ENCODE measurements at places on chromosomes 5 and 9.

DNA sequence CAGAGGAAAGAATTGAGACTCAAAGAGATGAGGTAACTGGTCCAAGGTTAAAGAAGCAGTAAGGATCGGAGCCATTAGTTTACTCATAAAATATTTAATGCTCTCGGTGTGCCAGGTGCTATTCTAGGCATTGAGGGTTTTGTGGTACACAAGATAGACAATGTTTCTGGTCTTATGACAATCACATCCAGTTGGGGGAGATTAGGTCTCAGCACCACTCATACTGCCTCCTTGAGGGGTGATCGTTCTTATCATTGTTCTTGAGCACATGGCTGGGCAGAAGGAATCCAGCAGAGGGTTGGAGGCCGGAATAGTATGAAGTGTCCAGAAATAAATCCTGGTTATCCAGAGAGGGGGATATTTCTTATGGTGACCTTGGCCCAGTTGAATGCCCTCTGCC is 40.7 kb upstream of the LCP2 start:
- no peak for DNase-seq

GRCh38 chr5:124659798-124660197 is 86.6 kb downstream of the ZNF608 start:
- DNase-seq, result no peak

GRCh38 chr5:33315189-33315588 is 125.6 kb upstream of the TARS1 start:
- no peak for DNase-seq

- DNase-seq, result no peak
Measured at GRCh38 chr5:91690921-91691320, 307.8 kb upstream of the ARRDC3 start.

GRCh38 chr9:126650404-126651341 is 36.9 kb downstream of the LMX1B start:
- no peak for DNase-seq

DNA sequence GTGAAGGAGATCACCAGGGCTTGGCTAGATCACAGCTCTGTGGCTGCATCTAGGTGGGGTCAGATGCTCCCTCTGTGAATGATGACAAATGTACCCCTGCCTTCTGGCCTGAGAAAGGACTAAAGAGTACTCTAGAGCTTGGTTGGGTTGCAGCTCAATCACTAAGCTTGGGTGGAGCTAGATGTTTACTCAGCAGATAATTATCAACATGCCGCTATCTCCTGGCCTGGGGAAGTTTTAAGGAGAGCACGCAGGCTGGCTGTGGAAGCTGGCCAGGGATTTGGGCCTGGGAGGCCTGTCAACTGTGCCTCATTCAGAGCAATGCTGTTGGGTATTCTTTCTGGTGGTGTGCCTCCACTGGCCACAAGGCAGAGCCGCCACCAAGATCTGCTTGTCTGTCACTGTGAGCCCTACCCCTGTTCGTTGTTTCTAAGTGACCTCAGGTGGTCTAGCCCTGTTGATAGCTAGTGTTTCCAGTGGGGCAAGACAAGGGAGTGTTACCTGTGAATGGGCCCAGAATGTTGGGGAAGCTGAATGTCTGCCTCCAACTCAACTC is 181.7 kb downstream of the ADGRV1 start:
- DNase-seq, result no peak

DNA sequence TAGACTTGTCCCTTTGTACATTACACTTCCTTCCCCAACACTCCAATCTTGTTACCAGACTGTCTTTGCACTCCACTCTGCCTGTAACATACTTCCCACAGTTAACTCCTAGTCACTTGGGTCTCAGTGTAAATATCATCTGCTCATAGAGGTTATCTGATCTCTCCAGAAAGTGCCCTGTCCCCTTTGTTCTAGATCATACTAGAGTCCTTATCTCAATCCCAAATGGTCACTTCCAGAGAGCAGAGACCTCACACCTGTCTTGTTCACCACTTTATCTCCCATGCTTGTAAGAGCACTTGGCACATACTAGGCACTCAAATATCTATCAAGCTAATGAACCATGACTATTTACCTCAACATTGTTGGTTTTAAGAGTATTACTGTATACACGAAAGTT is 30.4 kb downstream of the SETX start:
- DNase-seq, result no peak

GRCh38 chr5:14705556-14705955 is 41.0 kb downstream of the OTULIN start:
- no peak for DNase-seq

GRCh38 chr9:95923794-95924193 is 48.3 kb downstream of the ERCC6L2 start:
- no peak for DNase-seq

GRCh38 chr5:9474219-9475002 is 71.5 kb downstream of the SEMA5A start:
- no peak for DNase-seq

DNA sequence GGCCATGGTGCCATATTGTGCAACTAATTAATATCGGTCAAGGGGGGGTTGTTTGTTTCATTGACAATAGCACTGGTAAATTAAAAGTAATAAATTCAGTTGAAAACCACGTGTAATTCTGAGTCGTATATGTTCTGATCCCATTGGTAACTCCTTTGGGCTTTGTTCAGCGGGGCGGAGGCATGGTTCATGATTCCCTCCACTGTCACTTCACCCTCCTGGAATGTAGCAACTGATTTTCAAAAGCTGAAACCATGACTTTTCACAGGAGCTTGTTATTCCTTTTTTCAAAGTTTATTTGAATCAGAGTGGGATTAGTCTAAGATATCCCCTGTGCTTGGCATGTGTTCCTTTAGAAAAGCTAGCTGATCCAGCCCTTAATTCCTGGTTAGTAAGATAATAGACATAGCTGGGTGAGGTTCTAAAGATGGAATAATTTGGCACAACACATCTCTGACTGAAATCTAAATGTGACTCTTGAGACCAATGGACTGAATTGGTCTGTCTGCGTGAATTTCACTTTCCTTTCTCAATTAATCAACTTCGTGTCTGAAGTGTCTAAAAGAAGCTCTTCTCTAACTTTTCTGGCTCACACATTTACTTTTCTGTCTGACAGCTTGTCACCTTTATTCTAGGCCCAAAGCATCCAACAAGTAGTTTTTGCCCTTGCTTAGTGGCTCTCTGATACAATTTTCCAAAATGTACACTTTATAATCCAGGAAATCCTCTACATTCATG is 185.7 kb upstream of the VCAN start:
- DNase-seq, result no peak

- DNase-seq, result no peak
Measured at GRCh38 chr5:39698838-39699560, 274.2 kb upstream of the DAB2 start.

DNA sequence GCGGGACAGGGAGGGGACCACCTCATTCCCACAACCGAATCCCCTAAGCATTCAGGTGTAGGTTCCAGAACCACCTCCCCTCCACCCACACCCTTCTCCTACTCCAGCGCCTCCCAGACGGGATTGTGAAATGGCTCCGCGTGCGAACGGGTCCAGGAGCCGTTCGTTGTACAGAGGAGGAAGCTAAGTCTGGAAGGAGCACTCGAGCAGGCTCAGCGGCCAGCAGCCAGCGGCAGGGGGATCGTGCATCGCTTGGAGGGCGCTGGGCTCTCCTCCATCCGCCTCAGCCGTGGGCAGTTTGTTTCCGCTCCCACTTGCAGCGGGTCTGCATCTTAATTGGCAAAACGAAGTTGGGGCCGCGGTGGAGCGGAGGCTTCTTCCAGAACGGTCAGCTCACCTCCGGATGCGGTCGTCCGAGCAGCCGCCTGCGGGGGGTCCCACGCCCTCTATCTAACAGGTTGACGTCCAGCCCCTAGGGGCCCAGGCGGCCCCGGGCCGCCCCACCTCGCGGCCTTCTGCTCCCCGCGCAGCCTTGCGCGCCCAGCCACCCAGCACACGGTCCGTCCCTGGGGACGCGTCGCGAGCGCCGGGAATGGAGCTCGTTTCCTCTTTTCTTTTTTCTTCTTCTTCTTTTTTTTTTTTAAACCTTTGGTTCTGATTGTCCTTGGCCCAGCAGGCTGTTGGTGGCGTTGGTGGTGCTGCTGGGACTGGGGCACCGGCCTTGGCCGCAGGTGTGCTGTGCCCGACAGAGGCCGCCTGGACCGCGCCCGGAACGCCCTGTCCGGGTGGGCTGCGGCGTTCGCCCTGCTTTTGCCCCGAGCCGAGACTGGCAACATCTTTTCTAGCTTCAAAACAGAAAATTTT is 3.9 kb upstream of the BARX1 start:
- no peak for DNase-seq

GRCh38 chr9:21141427-21141882 is at the start of gene IFNW1:
Gene IFNW1, minus strand, starts transcription at chr9:21141832. Its CDS starts 262 bp downstream, at chr9:21141570.
- no peak for DNase-seq

DNA sequence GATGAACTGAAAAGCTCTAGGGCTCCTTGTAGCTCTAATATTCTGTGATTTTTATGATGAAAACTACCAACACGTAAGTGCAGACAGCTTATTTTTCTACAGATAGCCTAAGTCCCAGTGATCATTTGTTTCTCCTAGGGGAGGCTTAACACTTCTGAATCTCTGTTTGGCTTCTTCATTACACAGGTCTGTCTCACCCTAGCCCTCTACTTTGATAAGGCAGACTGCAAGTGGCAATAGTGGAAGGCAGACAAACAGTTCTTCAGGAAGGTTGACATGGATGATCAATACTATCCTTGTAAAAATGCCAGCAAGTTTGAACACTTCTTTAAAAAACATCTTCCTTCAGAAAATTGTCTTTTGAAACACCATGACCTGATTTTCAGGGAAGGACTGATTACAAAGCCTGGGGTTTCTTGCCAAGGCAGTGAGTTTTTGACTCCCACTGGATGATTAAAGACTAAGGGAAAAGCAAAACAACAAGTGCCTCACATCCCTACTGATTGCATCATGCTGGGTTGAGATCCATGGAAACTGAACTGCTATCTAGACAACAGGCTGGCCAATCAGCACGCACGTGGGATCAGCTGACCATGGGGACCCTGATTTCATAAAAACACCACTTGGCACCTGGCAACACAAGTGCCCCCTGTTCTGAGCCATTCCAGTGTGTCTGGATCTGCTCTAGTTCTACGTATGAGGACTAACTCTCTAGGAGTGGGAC is 212.2 kb downstream of the SMARCA2 start:
- DNase-seq, result no peak

DNA sequence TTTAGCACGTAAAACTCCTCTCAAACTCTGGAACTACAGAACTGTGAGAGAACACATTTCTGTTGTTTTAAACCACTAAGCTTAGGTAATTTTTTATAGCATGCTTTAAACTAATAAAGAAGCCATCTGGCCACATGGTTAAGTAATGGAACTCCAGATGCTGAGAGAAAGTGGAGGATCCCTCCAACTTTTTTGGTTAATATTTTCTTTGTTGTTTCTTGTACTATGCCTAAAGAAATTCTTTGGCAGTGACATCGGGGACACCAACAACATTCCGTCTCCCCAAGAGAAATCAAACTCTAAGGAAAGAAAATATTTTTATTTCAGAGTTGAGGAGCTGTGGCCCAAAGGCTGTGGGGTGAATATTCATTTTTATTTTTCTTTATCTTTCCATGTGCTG is 734.8 kb upstream of the CDH9 start:
- no peak for DNase-seq

GRCh38 chr9:72930828-72931227 is 22.0 kb downstream of the ALDH1A1 start:
- no peak for DNase-seq

GRCh38 chr9:9033022-9033421 is 1233.4 kb upstream of the DMAC1 start:
- DNase-seq, result no peak

- no peak for DNase-seq
Measured at GRCh38 chr5:105877592-105877991, 1793.1 kb downstream of the EFNA5 start.

DNA sequence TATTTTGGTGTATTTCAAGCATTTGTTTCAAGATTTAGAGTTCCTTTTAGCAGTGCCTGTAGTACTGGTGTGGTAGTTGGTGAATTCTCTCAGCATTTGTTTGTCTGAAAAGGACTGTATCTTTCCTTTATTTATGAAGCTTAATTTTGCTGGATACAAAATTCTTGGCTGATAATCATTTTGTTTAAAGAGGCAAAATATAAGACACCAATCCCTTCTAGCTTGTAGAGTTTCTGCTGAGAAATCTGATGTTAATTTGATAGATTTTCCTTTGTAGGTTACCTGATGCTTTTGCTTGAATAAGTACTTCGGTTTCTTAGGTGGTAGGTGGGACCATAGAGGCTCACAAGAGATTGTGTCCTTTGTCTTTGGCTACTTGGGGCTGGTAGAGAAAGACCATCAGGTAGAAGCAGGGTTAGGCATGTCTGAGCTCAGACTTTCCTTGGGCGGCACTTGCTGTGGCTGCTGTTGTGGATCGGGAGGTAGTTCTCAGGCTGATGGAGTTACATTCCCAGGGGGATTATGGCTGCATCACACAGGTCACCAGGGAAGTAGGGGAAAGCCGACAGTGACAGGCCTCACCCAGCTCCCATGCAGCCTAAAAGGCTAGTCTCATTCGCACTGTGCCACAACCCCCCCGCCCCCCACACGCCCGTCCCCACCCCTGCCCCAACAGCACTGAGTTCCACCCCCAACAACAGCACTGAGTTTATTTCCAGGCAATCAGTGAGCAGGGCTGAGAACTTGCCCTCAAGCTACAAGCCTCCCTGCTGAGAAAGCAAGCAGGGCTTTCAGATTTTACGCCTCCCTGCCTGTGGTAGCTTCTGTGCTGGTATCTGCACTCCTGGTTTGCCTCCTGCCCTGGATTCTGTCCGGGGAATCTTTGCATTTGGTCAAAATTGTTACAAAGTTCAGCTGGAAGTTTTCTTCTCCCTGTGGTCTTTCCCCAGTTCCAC is 127.1 kb upstream of the GLRA1 start:
- no peak for DNase-seq

DNA sequence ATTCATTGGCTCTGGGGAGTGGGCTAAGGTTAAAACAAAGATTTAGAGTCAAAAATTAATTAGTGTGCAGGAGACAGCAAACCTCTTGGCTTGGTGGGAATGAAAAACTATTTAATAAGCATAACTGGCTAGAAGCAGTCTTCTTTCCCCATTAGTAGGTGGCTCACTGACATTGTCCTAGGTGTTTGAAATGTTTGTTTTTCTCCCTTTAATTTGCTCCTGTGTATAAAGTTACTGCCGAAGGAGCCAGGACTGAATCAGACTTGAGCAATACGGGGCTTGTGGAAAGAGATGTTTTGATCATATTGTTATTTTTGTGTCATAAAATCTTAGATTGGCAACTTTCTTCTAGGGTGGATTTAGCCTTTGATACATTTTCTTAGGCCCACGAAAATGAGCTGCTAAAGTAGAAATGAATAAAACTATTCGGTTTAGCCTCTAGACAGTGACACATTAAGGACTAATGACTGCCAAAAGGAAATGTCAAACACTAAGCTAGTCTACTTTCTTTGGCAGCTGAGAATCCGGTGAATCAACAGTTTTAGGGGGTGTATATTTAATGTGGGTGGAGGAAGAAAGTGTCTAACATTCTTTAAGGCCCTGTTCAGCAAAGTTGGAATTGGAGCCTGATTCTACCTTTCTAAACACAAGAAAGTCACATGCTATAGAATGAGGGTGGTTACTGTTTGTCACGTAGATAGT is 30.2 kb downstream of the LRRTM2 start:
- DNase-seq, result no peak

DNA sequence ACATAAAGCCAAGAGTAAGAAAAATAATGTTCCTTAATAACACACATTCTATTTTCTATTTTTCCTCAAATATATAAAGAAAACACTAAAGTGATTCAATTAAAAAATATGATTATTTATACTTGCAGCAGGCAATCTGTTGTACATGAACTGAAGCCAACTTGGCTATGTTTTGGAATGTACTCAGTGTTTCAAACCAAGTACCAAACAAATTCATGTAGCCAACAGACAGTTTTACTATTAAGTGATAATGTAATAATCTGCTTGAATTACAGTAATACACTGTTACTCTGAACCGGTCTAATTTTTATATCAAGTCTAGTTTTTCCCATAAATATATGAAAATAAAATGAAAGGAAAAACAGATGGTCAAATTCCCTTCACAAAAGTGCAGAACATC is 58.0 kb downstream of the CEP120 start:
- no peak for DNase-seq

All from activated CD8-positive, alpha-beta memory T cell treated with anti-CD3 and anti-CD28 coated beads, Interleukin-2, amount 10 ng/mL, durations not matched to agents 7 days and 5 days (primary cell).